ENCODE measurements at places on chromosomes 3 and 15.

GRCh38 chr3:53989451-53989850 lies 97.8 kb upstream of the SELENOK start:
- DNase-seq: no peak

DNA sequence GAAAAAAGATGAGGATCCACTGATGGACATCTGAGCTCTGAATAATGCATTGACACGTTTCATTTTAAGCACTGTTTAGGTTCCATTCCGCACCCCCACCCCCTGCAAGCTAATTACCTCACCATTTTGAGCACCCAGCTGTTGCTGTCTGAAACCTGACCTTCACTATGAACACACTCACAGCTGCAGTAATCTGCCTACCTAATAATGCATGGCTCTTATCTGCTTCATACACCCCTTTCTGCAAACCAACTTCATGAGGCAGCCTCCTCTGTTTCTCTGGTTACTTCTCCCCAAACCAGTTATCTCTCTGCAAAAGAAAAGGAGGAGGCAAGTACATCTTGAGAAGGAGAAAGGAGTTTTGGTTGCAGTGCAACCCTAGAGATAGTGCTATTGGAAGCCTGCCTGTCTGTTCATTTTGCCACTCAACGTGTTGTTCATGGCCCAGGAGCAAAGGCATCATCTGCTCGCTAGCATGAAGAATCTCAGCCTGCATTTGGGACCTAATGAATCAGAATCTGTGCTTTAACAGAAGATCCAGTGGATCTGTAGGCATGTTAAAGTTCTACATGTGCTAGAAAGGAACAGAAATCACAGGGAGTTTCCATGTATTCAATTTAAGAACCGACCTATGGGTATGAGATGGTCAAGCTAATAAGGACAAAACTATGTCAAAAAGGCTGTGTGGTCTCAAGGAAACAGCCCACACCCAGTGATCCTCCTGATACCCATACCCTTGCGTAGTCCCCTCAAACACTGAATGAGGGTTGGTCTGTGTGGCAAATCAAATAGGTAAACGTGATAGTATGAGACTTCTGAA lies 87.2 kb downstream of the MB21D2 start:
- DNase-seq: no peak

- no peak for DNase-seq
Observed at GRCh38 chr3:141052201-141053069, 1.3 kb downstream of the SPSB4 start.

- no peak for DNase-seq
Observed at GRCh38 chr3:127479449-127479848, 111.1 kb downstream of the TPRA1 start.

DNA sequence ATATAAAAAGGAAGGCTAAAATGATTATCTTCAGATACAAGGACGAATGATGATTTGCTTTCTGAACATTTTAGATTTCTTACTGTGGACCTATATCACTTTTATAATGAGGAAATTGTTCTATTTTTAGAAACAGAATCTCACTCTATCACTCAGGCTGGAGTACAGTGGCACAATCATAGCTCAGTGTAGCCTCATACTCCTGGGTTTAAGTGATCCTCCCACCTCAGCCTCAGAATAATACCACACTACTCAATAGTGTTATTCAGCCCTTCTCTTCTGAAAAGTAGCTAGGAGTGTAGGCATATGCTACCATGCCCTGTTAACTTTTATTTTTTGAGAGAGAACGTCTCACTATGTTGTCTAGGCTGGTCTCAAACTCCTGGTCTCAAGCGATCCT lies 15.8 kb downstream of the DNAJC13 start:
- DNase-seq: no peak

- no peak for DNase-seq
Observed at GRCh38 chr3:31790193-31791089, 190.6 kb downstream of the OSBPL10 start.

Data from T47D (cell line).